Neuronal stem cell (in vitro differentiated cells): ENCODE measurements at places on chromosomes 16 and 17.

DNA sequence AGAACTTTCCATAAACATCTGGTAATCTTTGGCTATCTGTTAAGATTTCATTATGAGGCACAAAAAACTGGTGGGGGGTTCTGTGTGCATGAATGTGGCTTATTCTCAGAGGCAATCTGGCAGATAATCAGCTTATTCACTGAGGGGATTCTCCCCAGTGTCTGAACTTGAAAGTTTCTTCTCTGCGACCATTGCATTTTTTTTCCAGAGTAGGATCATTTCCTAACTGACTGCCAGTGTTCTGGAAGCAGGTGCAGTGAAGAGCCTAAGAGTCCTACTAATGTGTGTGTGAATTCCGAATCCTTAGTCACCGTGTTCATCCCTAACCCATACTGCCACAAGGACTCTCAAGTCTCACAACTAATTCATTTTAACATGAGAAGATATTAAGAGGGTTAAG, 64.9 kb upstream of the LRRC37A3 start:
- no peak for DNase-seq

DNA sequence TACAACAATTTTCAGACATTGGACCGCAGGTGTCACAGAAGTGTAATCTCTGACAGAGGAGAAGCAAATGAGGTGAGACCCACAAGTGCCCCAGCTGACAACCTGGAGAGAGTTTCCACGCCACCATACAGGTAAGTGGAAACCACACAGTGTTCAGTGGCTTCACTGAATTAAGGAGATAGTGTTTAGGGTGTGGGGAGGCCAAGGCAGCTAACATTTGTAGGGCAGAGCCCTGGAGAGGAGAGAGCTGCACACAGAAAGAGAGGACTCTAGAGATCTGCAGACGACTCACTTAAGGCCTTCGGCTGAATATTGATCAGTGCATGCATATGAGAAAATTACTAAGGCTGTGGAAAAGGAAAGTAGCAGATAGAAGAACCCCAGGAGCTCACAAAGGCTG, 228.9 kb upstream of the TNRC6C start:
- DNase-seq: no peak

DNA sequence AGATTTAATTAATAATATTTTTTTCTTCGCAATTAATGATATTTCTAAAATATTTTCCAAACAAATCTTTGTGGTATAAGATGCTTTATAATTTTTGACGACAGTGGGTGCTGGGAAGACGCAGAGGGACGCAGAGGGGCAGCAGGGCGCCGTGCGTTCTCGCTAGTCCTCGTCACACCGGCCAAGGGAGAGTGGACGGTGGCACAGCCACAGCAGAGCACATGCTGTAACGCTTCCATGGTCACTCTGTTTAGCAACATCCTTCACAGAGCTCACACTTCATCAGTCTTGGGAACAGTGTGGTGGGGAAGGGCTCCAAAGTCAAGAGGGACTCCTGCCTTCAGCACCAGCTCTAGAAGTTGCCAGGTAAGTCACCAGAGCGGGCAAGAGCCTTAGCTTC, 60.4 kb downstream of the NDEL1 start:
- no peak for DNase-seq

GRCh38 chr17:27550974-27551505, 79.9 kb upstream of the LGALS9 start:
- DNase-seq: no peak

DNA sequence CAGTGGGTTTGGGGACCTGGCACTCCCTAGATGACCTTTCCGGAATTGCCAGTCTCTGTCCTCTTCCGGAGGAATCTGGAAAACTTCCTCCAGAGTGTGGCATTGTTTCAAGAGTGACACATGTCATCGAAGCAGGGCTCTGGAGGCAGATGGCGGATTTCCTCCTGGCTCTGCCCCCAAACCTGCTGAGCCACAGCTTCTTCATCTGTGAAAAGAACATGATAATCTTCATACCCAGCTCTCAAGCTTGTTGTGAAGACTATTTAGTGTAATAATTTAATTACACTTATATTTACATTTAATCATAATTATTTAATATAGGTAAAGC, 19.7 kb upstream of the TEX2 start:
- DNase-seq: no peak

DNA sequence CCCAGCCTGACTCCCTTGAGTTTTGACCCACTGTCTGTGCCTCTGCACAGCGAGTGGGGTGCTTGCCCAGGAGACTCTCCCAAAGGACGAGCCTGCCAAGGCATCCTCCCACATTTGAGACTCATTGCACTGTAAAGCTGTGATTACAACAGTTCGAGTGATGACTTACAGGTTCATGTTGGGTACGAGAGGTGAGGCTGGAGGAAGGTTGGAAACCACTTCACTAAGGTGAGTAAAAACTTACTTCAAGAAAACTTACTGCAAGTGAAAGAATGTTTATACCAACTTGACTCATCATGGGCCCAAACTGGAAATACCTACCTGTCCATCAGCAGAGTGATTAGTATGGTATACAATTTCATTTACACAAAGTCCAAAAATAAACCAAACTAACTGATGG, 360.1 kb upstream of the CDH11 start:
- no peak for DNase-seq

DNA sequence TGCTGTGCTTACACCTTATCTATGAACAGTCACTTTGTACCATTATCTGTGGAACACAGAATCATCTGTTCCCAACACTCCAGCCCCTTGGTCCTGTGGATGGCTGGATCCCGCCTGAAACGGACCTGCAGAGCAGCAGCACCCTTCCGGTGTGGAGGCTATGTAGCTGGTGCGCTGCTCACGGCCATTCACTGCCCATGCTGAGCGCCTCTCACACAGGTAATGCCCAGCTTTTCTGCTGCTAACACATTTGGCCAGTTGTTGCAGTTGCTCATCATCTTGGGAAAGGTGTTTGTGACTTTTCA, 11.4 kb upstream of the PLK1 start:
- no peak for DNase-seq

DNA sequence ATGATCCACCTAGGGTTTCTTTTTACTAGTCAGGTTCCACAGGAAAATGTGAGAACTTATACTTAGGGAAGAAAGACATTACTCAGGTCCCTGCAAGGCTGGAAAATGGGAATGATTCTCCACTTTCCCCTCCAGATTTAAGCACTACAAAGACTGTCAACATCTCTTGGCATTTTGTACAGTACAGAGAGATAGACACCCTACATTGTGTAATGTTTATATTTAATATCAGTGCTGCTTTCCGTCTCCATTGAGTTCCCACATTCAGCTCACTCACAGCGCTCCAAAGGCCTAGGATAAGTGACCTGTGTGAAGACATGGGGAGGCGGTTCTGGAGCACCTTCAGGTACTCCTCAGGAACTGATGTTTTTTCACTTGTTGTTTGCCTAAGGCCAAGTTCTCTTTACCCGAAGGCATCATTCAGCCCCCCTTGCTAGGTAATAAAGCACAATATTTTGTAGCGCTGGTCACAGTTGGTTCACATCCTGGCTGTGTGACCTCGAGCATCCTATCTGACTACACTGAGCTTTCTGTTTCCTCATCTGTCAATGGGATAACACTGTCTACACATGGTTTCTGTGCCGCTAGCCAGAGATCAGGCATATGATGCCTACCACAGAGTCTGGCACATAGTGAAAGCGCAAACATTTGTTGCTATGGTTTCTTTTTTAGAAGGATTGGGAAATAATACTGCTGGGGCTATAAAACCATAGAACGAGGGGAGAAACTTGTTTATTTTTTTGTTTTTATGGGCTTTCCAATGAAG, 226.6 kb downstream of the ZFHX3 start:
- no peak for DNase-seq

GRCh38 chr16:67499106-67499505, 15.8 kb upstream of the AGRP start:
- DNase-seq: no peak

DNA sequence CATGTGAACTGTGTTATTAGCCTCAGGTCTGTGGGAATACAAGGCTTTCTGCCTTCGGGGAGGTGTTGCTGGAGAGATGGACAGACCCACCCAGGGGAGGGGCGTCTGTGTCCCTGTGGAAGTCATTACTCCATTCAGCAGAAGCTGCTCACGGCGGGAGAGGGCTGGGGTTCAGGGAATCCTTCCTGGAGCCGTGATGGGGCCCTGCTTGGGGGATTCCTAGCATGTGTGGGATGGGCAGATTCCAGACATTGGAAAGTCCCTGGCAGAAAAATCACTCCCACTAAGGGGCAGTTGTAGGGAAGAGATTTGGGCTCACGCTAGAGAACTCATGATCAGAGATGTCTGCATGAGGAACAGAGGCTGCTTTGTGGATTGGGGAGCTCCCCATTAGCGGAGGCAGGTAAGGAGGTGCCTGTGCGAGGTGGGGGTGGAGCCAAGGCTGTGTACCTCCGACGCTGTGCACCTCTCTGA, 56.3 kb upstream of the IL34 start:
- no peak for DNase-seq

GRCh38 chr17:62717889-62718288, 90.2 kb downstream of the MARCHF10 start:
- DNase-seq: no peak

DNA sequence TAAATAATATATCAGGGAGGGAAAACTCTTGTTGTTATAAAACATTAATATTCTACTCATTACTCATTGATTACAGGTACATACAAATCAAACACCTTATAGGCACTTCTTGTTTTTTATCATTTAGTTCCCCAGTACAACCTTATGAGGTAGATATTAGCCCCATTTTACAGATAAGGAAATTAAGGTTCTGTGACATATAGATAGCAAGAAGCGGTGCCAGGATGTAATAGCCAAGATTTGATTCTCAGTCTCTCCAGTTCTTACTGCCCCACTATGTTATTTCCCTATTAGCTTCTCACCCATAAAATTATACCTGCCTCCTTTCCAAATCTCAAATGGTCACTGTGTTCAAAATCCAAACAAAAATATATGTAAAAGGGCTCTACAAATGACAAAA, 36.9 kb downstream of the CMTM3 start:
- no peak for DNase-seq

DNA sequence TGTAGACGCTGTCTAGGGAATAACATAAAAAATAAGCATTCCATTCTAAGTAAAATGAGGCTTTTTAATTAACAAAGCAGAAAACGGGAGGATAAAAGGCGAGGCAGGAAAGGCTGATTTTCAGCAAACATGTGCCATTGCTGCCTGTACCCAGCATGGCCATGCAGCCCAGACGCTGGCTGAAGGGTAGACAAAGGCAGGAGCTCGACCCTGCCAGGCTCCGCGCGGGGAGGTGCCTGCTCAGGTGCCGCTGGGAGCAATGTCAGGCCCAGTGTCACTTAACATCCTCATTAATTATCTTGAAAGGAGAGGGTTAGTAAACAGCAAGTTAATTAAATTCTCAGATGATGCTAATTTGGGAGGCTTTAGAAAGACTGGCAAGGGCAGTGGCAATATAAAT, 136.0 kb downstream of the ZFHX3 start:
- DNase-seq: no peak

GRCh38 chr16:30747331-30747730, 894 bp upstream of the PHKG2 start:
- no peak for DNase-seq

- no peak for DNase-seq
These were observed 15.1 kb upstream of the TIMP2 start for GRCh38 chr17:78940258-78940657.

DNA sequence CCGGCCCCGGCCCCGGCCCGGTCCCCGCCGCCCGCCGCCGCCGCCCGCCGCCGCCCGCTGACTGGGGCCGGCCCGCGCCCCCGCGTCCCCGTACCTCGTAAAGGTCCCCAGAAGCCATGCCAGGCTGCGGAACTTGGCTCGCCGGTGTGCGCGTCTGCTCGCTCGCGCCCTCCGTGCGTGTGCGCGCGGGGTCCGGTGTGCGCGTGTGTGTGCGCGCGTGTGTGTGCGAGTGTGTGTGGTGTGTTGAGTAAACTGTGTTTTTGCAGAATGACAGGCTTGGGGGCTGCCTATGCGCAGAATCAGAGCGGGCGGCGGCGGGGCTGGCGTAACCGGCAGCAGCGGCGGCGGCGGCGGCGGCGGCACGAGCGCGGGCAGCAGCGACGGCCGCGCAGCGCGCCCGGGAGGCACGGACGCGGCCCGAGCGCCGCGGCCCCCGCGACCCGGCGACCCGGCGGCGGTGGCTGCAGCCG, 307 bp downstream of the CDYL2 start:
- DNase-seq: peak; percentile 40

GRCh38 chr16:66486773-66487579, 59.9 kb downstream of the BEAN1 start:
- DNase-seq: no peak

DNA sequence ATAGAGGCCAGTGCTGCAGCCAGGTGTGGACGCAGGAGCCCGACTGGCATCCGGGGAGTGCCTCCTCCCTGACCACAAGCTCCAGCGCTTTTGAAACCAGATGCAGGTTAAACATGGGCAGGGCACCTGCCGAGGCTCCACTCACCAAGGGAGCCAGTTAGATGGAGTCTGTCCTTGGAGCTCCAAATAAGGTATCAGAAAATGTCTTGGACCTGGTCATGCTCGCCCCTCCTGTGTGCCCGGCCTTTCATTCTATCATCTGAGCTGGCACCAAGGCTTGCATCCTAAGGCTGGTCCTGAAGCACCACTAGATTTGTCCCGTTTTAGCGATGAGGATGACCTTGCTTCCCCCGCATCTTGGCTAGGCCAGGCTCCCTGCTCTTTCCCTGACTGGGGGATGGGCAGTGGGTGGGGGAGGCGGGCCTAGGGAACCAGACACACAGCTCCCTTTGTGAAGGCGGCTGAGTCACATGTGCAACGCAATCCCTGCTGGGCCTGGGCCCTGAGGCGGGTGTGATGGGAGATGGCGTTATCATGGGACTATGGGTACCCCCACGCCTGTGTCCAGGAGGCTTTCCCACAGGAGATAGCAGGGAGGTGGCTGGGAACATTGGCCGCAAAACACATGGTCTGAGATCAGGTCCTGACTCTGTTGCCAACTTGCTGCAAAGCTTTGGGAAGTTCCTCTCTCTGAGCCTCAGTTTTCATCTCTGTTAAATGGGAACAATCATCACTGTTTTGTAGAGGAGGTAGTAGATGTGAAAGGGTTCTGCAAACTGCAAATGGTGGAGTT, 5.0 kb upstream of the ADGRG1 start:
- no peak for DNase-seq

- no peak for DNase-seq
These were observed 988 bp downstream of the CIAO3 start for GRCh38 chr16:739560-740458.

DNA sequence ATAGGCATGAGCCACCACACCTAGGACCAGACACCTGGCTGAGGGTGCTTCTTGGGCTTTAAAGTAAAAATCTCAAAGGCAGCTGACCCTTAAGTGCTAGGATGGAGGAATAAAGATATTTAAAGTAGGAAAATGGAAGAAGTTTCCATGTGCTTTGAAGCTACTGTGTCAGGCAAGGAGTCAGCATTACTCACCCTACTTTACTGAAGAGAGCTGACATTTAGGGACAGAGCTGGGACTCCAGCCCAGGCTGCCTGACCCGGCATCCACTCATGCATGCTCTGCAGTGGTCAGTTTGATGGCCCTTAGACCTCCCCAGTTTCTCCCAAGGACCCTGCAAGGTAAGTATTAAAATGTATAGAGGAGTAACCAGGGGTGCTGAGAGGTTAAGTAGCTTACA, 124.7 kb upstream of the PLCG2 start:
- no peak for DNase-seq
